ENCODE measurements at places on chromosomes 3 and 15.
A peak's percentile ranks its signal among the peaks of the same experiment; 100 is the strongest.

DNA sequence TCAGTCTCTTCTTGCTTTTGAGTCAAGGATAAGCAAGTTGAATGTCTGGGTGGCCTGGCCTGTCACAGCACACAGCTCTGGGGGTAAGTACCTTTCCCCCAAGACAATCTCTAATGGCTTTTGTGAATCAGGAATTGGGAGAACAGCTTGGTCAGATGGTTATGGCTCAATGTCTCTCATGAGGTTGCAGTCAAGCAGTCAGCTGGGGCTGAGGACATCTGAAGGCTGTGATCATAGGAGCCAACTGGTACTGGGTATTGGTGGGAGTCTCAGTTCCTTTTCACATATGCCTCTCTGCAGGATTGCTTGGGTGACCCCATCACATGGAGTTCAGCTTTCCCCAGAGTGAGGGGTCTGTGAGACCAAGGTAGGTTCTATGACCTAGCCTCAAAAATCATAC is 33.0 kb upstream of the TMEM158 start:
- DNase-seq, result no peak

GRCh38 chr3:74515451-74515850 is 99.0 kb downstream of the CNTN3 start:
- DNase-seq, result no peak

DNA sequence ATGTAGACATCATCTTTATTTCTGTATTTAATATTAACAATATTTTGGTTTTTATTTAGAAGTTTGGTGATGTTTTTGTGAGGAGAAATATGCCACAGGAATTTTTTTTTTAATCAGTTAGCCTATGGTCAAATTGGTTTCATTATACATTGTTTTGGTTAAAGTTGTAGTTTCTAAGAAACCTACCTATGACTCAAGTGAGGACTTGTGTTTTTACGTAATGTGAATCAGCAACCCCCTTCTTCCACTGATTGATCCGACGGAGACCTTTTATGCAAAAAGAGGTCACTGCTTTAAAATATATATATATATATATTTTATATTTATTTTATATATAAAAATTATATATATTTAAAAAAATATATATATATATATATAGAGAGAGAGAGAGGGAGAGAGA is 698.1 kb downstream of the FHIT start:
- DNase-seq, result no peak

DNA sequence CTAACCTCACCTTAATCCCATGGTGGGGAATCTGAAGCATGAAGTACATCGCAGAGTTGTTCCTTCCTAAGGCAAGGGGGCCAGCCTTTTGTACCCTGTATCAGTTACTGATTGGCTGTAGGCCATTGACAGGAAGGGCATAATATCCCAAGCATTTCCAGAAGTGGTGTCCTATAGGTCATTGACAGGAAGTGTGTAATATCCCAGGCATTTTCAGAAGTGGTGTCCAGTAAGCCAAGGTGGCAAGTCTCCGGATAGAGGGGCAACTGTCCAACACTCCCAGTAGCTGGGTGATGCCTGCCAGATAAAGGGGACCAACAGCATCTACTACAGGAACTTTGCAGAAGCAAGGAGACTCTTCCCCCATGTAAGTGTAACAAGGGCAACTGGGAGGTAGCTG is 52.1 kb upstream of the MYRIP start:
- DNase-seq, result peak; percentile 6

- no peak for DNase-seq
These were observed 42.3 kb upstream of the RAB6B start for GRCh38 chr3:133937756-133938601.

DNA sequence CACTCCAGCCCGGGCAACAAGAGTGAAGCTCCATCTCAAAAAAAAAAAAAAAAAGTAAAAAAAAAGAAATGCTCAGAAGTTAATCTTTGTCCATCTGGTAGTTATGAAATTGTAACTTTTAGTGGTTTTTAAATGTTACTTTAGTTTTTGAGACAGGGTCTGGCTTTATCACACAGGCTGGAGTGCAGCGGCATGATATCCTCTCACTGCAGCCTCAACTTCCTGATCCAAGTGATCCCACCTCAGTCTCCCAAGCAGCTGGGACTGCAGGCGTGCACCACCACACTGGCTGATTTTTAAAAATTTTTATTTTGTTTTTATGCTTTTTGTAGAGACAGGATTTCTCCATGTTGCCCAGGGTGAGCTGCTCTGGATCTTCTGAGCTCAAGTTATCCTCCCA is 1.3 kb downstream of the RNU5B-1 start:
- peak; percentile 38 for DNase-seq

DNA sequence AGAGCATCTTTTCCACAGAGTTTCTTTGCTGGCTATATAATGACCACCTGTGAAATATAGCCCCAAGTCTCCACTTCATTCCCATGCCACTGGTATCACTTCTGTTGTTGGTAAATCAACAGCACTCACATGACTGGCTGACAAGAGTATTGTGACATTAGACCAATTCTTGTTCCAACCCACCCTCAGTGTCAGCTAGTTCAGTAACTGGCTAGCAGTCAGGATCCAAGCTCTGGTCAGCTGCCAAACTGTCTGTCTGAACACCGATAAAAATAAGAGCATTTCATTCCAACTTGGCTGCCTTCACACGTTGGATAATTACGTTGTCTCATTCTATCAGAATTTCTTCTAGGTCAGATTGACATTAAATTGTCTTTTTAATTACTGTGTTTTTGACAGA is 166.5 kb downstream of the USP13 start:
- no peak for DNase-seq

DNA sequence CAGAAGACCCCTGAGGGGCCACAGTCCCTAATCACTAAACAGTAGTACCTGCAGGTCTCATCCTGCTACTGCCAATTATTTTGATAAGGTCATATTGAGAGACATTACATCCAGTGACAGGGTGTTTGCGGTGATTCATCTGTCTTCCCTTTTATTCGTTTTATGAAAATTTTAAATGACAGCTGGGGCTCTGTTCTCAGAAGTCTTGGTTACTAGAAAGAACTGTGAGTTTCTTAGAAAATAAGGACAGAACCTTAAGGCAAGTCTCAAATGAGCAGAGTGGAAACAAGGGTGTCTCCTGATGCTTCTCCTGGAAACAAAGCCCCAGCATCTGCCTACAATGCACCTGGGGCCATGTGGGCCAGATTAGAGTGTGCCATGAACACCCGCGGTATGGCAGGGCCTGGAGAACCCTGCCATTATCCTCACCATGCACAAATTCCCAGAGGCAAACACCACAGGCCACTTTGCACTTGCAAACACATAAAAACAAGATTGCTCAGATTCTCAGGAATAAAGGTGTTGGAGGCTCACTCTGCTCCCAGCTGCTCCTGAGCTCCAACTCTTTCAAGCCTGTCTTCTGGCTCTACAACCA is 66.3 kb upstream of the IQSEC1 start:
- DNase-seq, result no peak

- DNase-seq, result no peak
These were observed 8.4 kb upstream of the SPESP1 start for GRCh38 chr15:68921926-68922325.

GRCh38 chr3:46082021-46082420 is 54.7 kb upstream of the XCR1 start:
- no peak for DNase-seq

GRCh38 chr3:4786431-4786830 is 192.8 kb upstream of the BHLHE40 start:
- no peak for DNase-seq

DNA sequence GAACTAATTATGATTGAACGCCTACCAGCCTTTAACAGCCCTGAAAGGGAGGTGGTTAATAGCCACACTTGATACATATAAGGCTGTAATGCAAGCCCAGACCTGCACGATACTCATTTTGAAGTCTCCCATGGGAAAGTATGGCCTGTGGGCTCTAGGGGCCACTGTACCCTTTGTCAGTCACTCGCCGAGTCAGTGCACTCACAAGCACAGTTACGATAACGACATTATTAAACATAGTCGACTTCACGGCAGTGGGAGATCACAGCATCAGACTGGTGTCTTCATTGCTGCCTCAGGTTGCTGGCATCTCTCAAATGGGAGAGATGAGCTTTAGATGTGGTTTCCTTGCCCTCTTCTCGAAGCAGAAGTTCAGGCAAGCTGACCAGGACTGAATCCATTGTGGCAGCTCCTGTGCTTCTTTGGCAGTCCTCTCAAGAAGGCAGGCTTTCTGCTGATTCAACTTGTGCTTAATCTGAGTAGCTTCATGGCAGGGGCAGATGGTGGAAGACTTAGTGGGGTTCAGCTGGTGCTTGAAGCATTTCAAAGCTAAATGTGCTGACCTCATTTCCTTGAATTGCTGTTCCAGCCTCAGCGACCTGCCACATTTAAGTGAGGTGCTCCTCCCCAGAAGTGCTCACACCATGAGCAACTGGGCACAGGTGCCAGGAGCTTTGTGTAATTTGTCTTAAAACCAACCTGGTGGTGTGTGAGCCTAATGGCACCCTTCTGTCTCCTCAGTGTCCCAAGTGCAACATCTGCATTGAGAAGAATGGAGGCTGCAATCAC is 15.8 kb upstream of the P4HTM start:
- DNase-seq, result no peak

DNA sequence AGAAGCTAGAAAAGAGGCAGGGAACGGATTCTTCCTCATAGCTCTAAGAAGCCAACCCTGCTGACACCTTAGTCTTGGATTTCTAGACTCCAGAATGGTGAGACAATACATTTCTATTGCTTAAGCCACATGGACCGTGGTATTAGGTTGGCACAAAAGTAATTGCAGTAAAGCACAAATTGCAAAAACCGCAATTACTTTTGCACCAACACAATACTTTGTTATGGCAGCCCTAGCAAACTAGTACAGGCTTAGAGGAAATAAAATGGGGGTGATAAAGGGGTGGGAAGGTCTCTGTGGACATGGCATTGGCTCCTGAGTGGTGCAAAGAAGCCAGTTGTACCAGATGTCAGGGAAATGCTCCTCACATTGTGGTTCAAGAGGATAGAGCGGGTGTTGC is 56.0 kb downstream of the SLC7A14 start:
- DNase-seq, result no peak

GRCh38 chr3:195270079-195270816 is 711 bp downstream of the XXYLT1 start:
- peak; percentile 62 for DNase-seq

- DNase-seq, result no peak
These were observed 442.8 kb upstream of the ARRDC4 start for GRCh38 chr15:97517737-97518136.

DNA sequence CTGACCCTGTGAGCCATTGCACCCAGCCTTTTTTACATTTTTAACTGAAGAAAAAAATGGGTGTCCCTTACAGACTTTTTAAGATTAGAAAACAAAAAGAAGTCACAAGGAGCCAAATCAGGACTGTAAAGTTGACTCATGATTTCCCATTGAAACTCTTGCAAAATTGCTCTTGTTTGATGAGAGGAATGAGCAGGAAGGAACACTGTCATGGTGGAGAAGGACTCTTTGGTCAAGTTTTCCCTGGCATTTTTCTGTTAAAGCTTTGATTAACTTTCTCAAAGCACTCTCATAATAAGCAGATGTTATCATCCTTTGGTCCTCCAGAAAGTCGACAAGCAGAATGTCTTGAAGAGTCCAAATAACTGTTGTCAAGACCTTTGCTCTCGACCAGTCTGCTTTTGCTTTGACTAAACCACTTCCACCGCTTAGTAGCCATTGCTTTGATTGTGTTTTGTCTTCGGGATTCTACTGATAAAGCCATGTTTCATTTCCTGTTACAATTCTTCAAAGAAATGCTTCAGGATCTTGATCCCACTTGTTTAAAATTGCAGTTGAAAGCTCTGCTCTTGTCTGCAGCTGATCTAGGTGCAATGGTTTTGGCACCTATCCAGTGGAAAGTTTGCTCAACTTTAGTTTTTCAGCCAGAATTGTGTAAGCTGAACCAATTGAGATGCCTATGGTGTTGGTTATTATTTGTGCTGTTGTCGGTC is 369.4 kb downstream of the MAGI1 start:
- no peak for DNase-seq

- DNase-seq, result no peak
These were observed 102.8 kb downstream of the SNRPN start for GRCh38 chr15:25057574-25057973.

DNA sequence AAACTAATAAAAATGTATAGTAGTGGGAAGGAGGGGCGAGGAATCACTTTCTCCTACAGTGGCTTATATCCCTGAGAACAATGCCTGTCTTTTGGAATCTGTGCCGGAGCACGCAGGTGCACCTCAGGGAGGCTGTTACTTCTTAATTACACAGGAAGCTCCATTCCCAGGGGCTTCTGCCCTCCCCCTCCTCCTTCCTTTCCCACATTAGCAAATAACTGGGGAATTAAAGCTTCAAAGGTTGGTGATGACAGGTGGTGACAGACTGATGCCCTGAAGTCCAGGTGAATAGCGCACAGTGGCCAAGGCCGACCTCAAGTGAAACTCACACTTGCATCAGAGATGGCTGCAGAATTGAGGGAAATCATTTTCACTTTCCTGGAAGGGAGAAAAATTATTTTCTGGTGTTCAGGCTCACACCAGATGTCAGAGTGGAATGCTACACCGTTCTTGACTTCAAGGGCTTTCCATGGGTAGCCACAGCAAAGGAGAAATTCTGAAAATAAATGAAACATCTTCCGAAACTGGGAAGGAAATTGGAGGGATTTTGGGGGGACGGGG is 3.7 kb downstream of the GRAMD2A start:
- DNase-seq, result no peak

- no peak for DNase-seq
These were observed 7.5 kb upstream of the PPP1R14D start for GRCh38 chr15:40836020-40836419.

GRCh38 chr3:29649815-29650547 is 369.1 kb downstream of the RBMS3 start:
- no peak for DNase-seq

DNA sequence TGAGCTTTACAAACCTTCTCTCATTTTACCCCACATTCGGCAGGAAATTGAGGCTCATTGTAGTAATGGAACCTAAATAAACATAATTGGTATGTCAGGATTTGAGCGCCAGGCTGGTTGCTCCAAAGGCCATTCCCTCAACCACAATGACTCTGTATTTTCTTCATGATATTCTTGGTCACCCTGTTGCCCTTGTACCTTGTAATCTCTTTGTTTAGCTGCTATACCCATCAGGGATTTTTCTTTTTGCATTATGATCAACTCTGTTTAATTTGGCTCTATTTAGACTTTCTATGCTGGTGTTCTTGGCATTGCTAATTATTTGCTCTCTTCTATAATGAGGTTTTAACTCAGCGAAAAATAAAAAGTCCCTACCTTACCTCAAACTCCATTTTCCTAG is 29.8 kb downstream of the DUOX2 start:
- no peak for DNase-seq

GRCh38 chr3:182970811-182971418 is 9.4 kb downstream of the DCUN1D1 start:
- peak; percentile 30 for DNase-seq

GRCh38 chr3:179660872-179661271 is 8.0 kb downstream of the USP13 start:
- DNase-seq, result no peak

Data from kidney tubule cell (primary cell).